T-helper 2 cell treated with Interferon-gamma antibody and Interleukin-4, amounts not matched to agents 5 μg/mL and 100 μg/mL, for 36 hours (primary cell): ENCODE measurements at places on chromosomes 3 and 15.

- no peak overlapping the region for H3K4me3 ChIP-seq
- H3K4me1 ChIP-seq = peaks cover 9% of the 10 kb centered on the region
- H3K36me3 ChIP-seq = peaks cover 41% of the 10 kb centered on the region
- no peaks in the 10 kb centered on the region for H3K27me3 ChIP-seq
- no peak for DNase-seq
- H3K27ac ChIP-seq = no peak overlapping the region
Measured at GRCh38 chr3:37315669-37316068, 141.3 kb upstream of the LRRFIP2 start.

DNA sequence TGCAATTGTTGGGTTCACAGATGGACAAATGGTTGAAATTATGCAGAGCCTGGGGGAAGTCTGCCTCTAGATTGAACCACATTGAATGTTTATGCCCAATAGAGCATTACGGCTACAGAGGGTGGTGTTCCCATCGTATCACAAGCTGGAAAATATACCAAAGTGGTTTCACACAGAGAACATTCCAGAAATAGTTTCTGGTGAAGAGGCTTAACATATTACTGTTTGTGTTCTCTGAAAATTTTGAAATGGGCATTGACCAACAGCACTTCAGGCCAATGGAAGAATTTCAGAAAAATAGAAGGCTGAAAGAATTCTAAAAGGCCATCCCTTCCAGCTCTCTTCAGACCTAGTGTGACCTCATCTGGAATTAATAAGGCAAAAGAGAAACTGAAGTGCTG, 203.9 kb downstream of the NEK10 start:
- H3K4me3 ChIP-seq = no peak overlapping the region
- DNase-seq = no peak
- no peak overlapping the region for H3K27ac ChIP-seq
- H3K27me3 ChIP-seq = no peaks in the 10 kb centered on the region
- H3K36me3 ChIP-seq = no peaks in the 10 kb centered on the region

- H3K27ac ChIP-seq = no peak overlapping the region
- no peak for DNase-seq
- H3K27me3 ChIP-seq = no peaks in the 10 kb centered on the region
- no peaks in the 10 kb centered on the region for H3K4me1 ChIP-seq
Measured at GRCh38 chr3:165159760-165160421, 36.3 kb downstream of the SLITRK3 start.

GRCh38 chr3:45075821-45076625, 49.9 kb downstream of the CLEC3B start:
- H3K27me3 ChIP-seq = no peaks in the 10 kb centered on the region
- H3K4me3 ChIP-seq = no peak overlapping the region
- no peak for DNase-seq
- H3K27ac ChIP-seq = no peak overlapping the region
- peaks cover 3% of the 10 kb centered on the region for H3K36me3 ChIP-seq
- peaks cover 10% of the 10 kb centered on the region for H3K4me1 ChIP-seq

GRCh38 chr3:142779591-142779990, 55.8 kb downstream of the TRPC1 start:
- H3K4me1 ChIP-seq = no peaks in the 10 kb centered on the region
- no peak overlapping the region for H3K4me3 ChIP-seq
- no peaks in the 10 kb centered on the region for H3K27me3 ChIP-seq

GRCh38 chr15:47461652-47462141, 255.6 kb upstream of the SEMA6D start:
- no peak for DNase-seq
- no peaks in the 10 kb centered on the region for H3K27me3 ChIP-seq
- H3K27ac ChIP-seq = no peak overlapping the region
- no peaks in the 10 kb centered on the region for H3K4me1 ChIP-seq
- H3K4me3 ChIP-seq = no peak overlapping the region
- H3K36me3 ChIP-seq = no peaks in the 10 kb centered on the region

- peaks cover 85% of the 10 kb centered on the region for H3K27me3 ChIP-seq
- H3K4me1 ChIP-seq = peaks cover 4% of the 10 kb centered on the region
- H3K4me3 ChIP-seq = peak within 1 kb of the TSS; percentile 77
- no peak for DNase-seq
Measured at GRCh38 chr15:63041974-63042876, at the start of gene TPM1. Gene TPM1 (plus strand): TSS chr15:63042747. CDS start chr15:63042830, 83 bp downstream.
